ENCODE measurements at places on chromosomes 1 and 21.
A peak's percentile ranks its signal among the peaks of the same experiment; 100 is the strongest.

DNA sequence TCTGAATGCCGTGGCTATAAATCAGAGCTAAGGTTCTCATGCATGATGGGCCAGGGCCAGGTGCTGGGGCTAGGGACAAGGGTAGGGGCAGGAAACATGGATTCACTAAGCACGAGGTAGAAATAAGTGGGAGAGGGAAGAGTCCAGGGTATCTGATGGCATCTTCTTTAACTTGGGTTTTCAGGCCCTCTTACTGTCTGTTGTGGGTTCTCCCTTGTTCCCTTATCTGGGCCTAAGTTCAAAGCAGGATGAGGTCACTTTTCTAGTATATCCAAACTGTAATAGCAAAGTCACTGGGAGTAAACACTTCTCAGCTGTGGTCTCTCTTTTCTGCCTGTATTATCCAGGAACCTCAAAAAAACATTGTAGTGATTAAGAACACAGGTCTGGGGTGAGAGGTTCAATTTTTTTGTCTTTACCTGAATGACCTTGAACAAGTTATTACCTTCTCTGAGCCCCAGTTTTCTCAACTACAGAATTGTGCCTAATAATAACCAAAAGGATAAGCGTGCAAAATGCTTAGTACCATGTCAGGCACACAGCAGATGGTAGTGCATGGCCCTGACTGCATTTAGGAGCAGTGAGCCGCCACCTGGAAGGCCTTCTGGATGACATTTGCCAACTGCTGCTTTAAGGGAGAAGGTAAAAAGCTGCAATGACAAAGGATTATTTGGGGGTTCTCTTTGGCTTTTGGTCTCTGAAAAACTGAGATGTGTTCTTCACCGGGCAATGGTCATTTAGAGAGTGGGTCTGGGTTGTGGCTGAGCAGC, 53.6 kb upstream of the A3GALT2 start:
- no peaks in the 10 kb centered on the region for H3K36me3 ChIP-seq
- H3K4me3 ChIP-seq: no peak overlapping the region
- no peaks in the 10 kb centered on the region for H3K27me3 ChIP-seq
- H3K4me1 ChIP-seq: peaks cover 13% of the 10 kb centered on the region
- H3K27ac ChIP-seq: no peak overlapping the region

DNA sequence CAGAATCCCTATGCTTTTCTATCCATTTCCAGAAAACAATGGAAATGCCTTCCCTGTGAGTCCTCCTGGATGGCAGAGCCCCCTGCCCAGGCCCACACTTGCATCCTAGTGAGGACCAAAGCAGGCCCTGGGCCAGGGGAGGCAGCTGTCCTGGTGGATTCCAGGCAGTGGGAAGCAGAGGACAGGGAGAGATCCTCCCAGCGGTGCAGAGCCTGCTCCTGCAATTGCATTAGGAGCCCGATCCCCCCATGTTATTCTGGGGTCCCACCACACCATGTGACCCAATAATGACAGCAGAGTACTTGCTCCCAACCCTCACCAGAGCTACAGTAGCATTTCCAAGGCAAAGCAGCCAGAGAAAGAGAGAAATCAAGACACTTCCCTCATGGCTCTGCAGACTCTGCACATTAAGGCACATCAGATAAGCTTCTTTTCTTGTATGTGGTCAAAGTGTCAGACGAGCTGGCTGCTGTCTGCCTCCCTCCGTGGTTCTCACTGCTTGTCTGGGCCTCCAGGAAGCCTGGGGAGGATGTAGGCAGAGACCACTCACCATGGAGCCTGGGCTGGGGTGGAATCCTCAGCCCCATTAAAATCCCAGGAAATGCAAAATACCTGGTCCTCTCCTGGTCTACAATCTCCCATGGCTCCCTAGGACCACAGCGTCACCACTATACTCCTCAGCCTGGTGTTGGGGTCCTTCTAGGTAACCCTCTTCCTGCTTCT, 54.9 kb upstream of the RUNX3 start:
- H3K27ac ChIP-seq: no peak overlapping the region
- peak overlapping the region; percentile 43 for H3K4me3 ChIP-seq
- peak; percentile 58 for DNase-seq
- H3K4me1 ChIP-seq: peaks cover 97% of the 10 kb centered on the region
- H3K27me3 ChIP-seq: no peaks in the 10 kb centered on the region

GRCh38 chr1:111789142-111789541, 33.4 kb downstream of the DDX20 start:
- no peaks in the 10 kb centered on the region for H3K36me3 ChIP-seq
- H3K27me3 ChIP-seq: peaks cover 4% of the 10 kb centered on the region
- no peak overlapping the region for H3K27ac ChIP-seq
- H3K4me1 ChIP-seq: no peaks in the 10 kb centered on the region
- DNase-seq: no peak

GRCh38 chr1:185601189-185601588, 133.0 kb upstream of the HMCN1 start:
- DNase-seq: no peak
- H3K27me3 ChIP-seq: no peaks in the 10 kb centered on the region
- peaks cover 1% of the 10 kb centered on the region for H3K4me1 ChIP-seq
- H3K4me3 ChIP-seq: no peak overlapping the region
- H3K27ac ChIP-seq: no peak overlapping the region

GRCh38 chr1:37919277-37919676, 27.6 kb downstream of the INPP5B start:
- peaks cover 13% of the 10 kb centered on the region for H3K4me1 ChIP-seq
- DNase-seq: no peak

DNA sequence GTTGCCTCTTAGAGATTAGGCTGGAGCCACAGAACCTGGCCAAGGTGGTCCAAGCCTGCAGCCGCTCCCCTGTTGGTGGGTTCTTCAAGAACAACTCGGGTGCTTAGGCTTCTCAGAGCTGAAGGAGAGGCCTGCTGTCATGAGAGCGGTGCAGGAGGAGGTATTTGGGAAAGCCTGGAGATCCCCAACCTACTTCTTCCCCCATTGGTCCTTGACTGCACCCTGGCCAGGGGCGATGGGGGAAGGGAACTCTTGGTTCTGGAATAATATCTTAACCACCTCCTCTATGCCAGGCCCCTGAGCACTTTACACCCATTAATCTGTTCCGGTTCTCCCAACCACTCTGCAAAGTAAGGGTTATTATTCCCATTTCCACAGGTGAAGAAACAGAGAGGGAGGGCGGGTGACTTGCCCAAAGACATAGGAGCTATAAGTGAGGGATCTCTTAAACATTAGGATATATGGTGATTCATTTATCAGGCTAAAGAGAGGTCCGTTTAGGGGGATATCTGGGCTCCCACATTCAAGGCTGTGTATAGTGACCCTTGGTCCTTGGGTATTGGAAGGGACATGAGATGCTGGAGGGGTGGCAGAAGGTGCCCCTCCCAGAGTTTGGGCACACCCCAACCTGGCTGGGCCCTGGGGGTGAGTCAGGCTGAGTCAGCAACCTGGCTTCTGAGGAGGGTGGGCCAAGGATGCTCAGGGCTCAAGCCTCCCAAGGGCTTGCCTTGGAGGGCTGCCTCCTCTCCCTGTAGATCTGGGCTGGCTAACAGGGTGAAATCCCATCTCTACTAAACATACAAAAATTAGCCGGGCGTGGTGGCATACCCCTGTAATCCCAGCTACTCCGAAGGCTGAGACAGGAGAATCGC, 5.2 kb downstream of the TRNP1 start:
- no peaks in the 10 kb centered on the region for H3K36me3 ChIP-seq
- peaks cover 26% of the 10 kb centered on the region for H3K27me3 ChIP-seq
- DNase-seq: no peak

DNA sequence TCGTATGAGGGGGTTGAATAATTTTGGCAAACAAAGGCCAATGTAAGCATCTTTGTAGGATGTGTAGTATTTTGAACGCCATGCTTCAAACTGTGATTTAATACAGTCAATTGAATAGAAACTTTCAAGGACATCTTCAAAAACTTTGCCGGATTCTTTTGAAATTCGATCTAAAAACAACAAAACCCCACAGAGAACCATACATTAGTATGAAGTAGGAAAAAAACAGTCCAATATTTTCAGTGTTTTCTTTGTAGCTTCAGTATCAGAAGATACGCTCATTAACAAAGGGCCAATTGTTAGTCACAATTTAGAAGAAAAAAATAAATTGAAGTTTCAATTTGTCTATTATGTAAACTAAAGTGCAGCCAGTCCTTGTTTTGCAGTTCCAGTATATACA, 20.7 kb upstream of the SYNJ1 start:
- H3K36me3 ChIP-seq: peaks cover 55% of the 10 kb centered on the region
- H3K27me3 ChIP-seq: no peaks in the 10 kb centered on the region
- no peak overlapping the region for H3K27ac ChIP-seq
- no peak for DNase-seq
- peaks cover 6% of the 10 kb centered on the region for H3K4me1 ChIP-seq

DNA sequence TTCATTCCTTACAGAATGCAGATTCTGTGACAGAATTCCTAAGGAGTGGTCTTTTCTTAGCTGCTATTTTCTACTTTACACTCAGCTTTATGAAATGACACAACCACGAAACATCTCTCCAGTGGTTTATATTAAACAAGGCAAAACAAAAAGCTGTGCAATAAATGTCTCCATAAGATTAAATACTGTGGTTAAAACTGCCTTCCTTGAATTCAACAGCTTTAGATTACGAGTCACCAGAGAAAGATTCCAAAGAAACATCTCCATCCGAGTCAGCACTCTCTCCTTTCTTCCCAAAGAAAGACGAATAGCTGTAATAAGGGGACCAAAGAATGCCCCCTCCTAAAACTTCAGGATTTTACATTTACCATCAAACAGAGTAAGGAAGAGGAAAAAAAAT, 4.6 kb upstream of the C1orf87 start:
- no peak overlapping the region for H3K4me3 ChIP-seq
- no peaks in the 10 kb centered on the region for H3K4me1 ChIP-seq
- no peak overlapping the region for H3K27ac ChIP-seq
- H3K27me3 ChIP-seq: peaks cover 5% of the 10 kb centered on the region
- DNase-seq: no peak

DNA sequence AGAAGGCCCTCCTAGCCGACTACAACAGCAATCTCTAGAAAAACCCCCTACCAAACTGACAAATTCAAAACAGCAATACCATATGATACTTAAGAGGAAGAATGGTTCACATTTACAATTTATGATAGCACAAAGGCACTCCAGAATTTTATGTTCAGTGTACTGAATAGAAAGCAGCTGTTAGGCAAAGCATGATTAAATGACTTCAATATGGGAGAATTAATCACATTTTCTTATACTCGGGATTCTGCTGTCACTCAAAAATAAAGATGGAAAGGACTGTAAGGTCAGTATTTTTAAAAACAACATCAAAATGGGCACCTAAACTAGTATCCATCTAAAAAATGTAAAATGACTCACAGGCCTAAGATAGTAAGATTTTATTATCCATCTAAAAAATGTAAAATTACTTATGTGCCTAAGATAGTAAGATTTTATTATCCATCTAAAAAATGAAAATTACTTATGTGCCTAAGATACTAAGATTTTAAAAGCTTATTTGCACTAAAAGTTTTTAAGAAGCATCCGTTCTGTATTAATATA, 198.5 kb downstream of the SMYD3 start:
- H3K27me3 ChIP-seq: no peaks in the 10 kb centered on the region
- no peaks in the 10 kb centered on the region for H3K36me3 ChIP-seq
- no peak overlapping the region for H3K4me3 ChIP-seq

- no peaks in the 10 kb centered on the region for H3K36me3 ChIP-seq
- no peaks in the 10 kb centered on the region for H3K27me3 ChIP-seq
- H3K27ac ChIP-seq: no peak overlapping the region
- H3K4me1 ChIP-seq: no peaks in the 10 kb centered on the region
These were observed 8.0 kb downstream of the CYYR1 start for GRCh38 chr21:26565111-26565510.

- H3K27me3 ChIP-seq: no peaks in the 10 kb centered on the region
- no peak overlapping the region for H3K4me3 ChIP-seq
- H3K4me1 ChIP-seq: peaks cover 30% of the 10 kb centered on the region
These were observed 203.2 kb downstream of the RHOU start for GRCh38 chr1:228938537-228938901.

DNA sequence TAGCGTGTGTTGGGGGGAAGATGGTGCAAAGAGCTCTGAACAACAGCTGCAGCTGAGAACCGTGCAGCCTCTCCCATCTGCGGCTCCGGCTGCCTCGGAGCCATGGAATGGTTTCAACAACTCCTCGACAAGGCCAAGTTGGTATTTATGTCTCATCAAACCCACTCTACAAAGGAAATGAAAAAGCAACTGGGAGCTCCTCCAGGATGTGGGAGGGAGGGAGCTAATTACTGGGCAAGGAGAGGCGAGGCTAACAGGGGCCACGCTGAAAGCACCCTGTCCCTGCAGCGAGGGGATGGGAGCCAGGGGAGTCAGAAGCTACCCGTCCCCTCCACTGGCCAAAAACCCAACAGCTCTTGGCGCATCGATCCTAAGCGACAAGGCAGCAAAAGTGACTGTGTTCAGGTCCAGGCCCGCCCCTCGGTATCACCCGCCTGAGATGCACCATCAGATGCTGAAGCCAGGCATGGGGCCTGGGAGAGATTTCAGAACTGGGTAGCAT, 63.1 kb downstream of the ACOT7 start:
- no peaks in the 10 kb centered on the region for H3K36me3 ChIP-seq
- DNase-seq: no peak
- no peak overlapping the region for H3K4me3 ChIP-seq

DNA sequence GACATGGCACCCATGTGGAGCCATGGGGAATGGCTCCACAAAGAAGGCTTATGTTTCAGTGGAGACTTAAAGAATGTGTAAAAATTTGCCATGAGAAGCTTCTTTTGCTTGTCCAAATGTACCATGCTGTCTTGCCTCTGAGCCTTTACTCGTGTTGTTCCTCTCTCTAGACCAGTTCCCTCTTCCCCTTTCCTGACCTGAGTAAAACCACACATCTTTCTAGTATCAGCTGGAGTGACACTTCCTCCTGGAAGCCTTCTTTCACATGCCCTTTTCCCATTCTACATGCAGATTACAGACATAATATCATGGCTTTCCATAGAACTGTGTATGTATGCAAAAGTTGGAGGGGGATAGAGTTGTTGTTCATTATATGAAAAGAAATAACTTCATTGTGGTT, 13.6 kb upstream of the GPX7 start:
- H3K27ac ChIP-seq: no peak overlapping the region
- no peaks in the 10 kb centered on the region for H3K36me3 ChIP-seq

GRCh38 chr1:154496383-154496782, 5.6 kb upstream of the TDRD10 start:
- H3K36me3 ChIP-seq: no peaks in the 10 kb centered on the region
- H3K27ac ChIP-seq: no peak overlapping the region
- DNase-seq: no peak
- no peak overlapping the region for H3K4me3 ChIP-seq
- H3K27me3 ChIP-seq: peaks cover 10% of the 10 kb centered on the region

DNA sequence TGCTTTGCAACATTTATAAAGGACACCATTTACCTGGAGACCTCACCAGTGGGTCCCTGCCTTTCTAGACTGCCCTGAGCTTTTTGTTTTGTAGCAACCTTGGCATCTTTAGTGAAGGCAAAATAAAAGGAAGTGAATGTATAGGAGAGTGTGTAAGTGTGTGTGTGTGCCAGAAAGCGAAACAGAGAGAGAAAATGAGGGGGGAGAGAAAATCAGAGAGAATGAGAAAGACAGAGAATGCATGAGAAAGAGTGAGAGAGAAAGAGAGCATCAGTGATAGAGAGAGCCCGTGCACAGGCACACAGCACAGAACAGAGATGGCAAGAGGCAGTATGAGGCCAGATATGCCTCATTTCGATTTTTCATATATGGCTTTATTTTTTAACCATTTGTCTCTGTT, 57.5 kb downstream of the HSD3B1 start:
- H3K27ac ChIP-seq: no peak overlapping the region
- H3K27me3 ChIP-seq: no peaks in the 10 kb centered on the region
- H3K36me3 ChIP-seq: no peaks in the 10 kb centered on the region
- H3K4me3 ChIP-seq: no peak overlapping the region
- DNase-seq: no peak
